Stimulated activated CD4-positive, alpha-beta T cell treated with anti-CD3 and anti-CD28 coated beads, Interleukin-15, amount 100 ng/mL, for 1 hour (primary cell): ENCODE measurements at places on chromosomes 7 and 10.

DNA sequence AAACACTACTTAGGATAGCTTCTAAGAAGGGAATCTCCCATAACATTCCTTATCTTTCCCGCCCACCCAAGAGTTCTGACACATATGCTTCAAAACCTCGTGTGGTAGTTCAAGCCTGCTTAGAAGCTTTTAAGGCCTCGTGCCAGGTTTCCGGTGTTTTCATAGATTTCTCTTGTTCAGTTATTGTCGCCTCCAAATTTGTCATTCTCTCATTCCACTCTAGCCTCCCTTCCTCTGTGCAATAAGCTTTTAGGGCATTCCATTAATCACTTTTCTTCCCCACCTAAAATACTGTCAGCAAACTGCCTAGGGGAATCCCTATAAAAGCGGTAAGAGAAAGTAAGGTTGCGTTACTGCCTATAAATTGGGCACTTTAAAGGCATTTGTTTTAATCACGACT lies 718 bp upstream of the BPGM start:
- no peak for DNase-seq

DNA sequence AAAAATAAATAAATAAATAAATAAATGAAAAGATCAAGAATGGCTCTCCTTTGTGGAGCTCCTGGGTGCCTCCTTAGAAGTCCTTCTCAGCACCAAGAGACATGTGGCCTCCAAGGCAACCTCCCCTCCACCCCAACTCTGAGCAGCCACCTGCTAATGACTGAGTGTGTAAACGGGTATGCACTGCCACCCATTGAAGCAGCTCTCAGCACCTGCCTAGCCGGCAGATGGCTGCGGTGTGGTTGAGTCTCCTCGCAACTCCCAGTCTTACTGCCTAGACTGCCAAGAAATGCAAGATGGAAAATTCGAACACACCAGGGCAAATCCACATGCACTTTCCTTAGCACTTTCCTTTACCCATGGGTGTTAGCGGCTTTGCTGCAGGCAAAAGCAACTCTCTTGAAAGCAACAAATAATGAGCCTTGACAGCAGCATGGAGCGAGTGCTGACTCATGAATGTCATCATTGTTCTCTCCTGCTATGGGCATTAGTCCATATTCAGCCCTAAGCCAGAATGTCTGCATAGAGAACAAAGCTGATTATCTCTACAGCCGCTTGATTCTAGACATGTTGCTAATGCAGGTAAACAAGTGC lies 913.9 kb upstream of the AUTS2 start:
- DNase-seq: no peak

- DNase-seq: no peak
Measured at GRCh38 chr7:26584326-26584725, 280.1 kb downstream of the SKAP2 start.

DNA sequence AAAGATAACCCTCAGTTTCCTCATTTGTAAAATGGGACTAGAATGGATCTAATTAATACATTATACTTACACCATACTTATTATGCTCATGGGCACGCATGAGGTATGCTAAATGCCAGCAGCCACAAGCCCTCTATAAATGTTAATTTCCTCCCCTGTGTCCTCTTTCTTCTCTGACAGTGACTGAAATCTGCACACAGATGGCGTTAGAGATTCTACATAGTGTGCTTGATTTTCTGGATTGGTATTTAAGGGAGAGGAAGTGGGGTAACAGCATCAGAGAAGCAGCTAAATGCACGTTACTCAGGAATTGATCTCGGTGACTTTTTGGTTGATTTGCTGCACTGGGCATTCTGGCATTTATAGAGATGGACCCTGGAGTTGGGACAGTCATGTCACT lies 568.5 kb downstream of the CALN1 start:
- DNase-seq: no peak
